Vagina (tissue), 2 donors: ENCODE measurements at places on chromosomes 7 and 10. TPM values are rescaled to one million over a fixed set of nuclear protein-coding genes. Genes with fewer than 3 reads are reported as not detected.

The ECHDC3 gene
- 44.2 TPM for total RNA-seq

The ELMO1 gene
- 74.4 TPM for total RNA-seq

The OR2A1 gene
- 0.25 TPM for total RNA-seq

The WEE2 gene
- not detected for total RNA-seq

The PTPRN2 gene
- total RNA-seq, result 7.4 TPM

The ATXN7L1 gene
- total RNA-seq, result 16.2 TPM

The ARHGAP22 gene
- total RNA-seq, result 3.2 TPM

The GBX1 gene
- total RNA-seq, result not detected

DNA sequence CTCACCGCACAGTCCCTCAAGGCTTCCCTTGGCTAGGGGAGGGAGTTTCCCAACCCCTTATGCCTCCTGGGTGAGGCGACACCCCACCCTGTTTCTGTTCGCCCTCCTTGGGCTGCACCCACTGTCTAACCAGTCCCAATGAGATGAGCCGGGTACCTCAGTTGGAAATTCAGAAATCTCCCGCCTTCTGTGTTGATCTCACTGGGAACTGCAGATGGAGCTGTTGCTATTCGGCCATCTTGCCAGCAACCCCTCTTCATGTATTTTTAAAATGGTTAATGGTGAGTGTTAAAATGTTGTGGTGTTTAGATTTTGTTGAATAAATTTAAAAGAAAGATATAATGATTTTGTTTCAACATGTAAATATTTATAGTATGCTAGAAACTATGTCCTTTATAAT, 22.0 kb downstream of the UMAD1 start:
- DNase-seq, result no peak

DNA sequence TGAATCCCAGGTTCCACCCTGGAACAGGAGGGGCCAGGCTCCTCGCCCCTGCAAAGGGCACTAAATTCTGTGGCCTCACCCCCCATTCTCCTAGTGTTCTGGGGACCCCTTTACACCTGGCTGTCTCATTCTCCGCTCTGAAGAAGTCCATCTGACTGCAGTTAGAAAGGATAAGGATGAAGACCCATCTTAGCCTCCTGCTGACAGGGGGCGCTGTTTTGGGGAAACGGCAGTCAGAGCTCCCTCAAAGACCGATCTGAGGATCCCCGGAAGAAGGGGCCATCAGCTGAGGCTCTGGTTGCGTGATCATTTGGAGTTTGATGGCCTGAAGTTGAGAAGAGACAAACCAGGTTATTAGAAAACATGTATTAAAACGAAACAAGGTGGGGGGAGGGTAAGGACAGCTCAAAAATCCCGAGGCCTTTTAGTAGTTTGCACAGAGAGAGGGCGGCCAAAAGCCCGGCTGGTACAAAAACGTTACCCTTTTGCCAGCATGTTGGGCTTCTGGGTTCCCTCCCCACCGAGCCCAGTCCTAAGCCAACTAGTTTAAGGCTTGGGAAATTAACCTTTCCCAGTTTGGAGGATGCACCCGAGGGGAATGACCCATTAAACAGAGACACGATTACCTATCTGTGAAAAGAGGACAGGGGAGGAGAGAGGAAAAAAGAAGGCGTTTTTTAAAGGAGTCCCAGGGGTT, 102.8 kb downstream of the CHN2 start:
- DNase-seq, result no peak

- DNase-seq, result no peak
Measured at GRCh38 chr7:141011443-141011842, 3.3 kb downstream of the MRPS33 start.

DNA sequence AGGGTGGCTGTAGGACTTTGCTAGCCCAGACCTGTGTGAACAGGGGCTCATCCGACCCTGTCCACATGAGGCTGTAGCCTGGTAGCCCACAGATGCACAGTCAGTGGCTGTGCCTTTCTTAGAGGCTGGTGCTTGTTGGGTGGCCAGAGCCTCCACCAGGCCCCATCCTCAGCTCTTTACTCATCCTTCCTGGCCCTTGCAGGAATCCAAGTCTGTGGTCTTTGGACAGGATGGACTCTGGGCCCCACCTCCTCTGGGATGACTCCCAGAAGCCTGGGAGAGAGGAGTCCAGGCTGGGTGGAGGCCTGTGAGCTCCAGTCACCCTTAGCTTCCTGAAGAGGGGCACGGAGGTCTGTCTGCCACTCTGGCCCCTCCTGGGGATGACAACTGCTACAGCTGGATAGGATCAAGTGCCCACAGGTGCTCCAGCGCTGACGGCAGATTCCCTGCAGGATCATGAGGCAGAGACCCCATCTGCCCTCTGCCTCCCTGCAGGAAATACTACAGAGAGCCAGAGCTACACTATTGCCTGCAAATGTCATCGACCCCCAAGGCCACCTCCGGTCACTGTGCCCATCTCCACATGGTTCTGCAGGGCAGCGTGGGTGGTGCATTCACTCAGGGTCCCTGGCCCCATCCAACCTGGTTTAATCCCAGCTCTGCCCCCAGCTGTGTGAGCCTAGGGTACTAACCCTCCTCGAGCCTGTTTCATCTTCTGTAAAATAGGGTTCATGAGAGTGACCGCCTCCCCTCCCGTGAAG, 114.5 kb downstream of the PTPN20 start:
- DNase-seq, result peak; percentile 85

DNA sequence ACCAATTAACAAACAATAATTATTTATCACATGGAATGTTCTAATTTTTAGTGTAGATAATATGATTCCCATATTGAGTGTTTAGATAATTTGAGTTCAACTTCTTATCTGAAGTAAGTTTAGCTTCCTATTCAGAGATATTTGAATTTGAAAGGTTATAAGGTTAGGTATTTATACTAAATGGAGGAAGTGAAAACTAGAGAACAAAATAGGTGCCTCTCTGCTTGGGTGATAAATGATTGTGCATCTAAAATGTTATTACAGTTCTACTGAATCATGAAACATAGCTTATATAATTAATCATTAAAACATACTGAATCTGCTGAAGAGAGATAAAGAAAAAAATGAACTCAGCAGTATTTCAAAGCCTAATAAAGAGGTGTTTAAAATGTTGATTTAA, 1174.3 kb downstream of the XPNPEP1 start:
- DNase-seq, result no peak

GRCh38 chr10:77075926-77076325, 561.7 kb downstream of the KCNMA1 start:
- no peak for DNase-seq

DNA sequence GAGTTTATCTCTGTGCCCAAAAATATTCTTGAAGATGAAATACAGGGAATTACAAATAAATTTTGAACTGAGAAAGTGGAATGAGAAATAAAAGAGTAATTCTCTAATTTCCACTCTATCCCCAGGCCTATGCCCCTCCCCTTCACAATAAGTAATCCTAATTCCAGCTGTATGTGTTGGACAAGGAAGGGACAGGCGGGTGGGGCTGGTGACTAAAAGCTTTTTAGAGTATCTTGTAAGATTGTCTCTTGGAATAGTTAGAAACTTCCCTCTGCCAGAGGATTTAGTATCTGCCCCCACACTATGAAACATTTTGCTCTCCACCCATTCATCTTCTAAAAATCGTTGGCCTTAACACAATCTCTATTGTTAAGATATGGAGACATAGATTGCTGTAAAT, 199.2 kb downstream of the MBL2 start:
- no peak for DNase-seq

GRCh38 chr10:105691811-105692210, 1050.7 kb downstream of the SORCS3 start:
- no peak for DNase-seq

DNA sequence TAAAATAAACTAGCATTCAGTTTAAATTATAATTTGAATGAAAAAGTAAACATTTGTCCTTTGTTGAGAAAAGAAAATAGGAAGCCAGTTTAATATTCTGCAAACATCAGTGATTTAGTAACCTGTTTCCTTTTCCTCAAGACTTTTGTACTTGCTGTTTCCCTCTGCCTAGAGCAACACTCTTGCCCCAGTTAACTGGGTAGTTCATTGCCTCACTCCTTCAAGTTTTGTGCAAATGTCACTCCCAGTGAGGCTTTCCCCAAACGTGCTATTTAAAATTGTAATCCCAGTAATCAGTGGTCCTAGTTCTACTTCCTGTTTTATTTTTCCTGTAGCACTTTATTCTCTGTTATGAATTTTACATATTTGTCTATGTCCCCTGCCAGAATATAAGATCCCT, 23.8 kb downstream of the DLD start:
- no peak for DNase-seq

GRCh38 chr10:63910806-63911205, 389.6 kb downstream of the REEP3 start:
- DNase-seq, result no peak

DNA sequence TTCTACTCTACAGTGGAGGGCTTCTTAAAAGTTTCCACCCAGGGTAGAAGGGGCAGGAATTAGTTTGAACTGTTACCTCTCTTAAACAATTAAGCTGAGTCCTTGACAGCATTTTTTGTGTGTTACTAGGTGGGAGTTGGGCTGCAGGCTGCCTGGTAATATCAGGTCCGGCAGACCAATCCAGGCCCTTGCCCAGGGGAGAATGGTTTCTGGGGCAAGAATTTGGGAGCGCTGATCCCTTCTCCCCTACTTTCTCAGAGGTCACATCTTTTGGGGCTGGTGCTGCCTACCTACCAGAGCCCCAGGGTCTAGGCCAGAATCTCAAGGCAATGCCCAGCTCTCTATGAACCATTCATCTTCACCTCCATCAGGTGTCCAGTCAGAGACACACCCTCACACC, 1.6 kb downstream of the PPRC1 start:
- no peak for DNase-seq

DNA sequence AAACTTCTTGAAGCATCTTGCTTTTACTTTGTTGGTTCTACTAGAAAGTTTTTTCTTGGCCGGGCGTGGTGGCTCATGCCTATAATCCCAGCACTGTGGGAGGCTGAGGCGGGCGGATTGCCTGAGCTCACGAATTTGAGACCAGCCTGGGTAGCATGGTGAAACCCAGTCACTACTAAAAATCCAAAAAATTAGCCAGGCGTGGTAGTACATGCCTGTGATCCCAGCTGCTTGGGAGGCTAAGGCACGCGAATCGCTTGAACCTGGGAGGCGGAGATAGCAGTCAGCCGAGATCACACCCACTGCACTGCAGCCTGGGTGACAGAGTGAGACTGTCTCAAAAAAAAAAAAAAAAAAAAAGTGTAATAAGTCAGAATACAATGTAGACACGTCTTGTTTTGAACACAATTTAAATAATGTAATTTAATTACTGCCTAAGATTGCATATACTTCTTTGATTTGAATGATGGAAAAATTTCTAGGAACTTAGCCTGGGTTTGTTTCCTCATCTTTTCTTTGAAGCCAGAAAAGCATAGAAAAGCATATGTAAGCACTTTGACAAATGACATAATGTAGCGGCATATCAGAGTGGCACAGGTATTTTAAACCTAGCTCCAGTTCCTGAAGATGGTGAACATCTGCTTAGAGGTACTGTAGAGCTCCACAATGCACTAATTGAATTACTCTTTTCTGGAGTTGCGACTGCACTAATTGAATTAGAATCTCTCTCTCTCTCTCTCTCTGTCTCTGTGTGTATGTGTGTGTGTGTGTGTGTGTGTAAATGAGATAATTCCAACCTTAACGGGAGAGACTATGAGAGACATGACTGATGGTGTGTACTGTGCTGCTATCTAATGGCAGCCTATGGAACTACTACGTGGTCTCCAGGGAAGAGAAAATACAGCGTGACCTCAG, 87.8 kb downstream of the BTRC start:
- DNase-seq, result no peak

- DNase-seq, result no peak
Measured at GRCh38 chr10:23614483-23614882, 175.6 kb downstream of the OTUD1 start.

- DNase-seq, result no peak
Measured at GRCh38 chr7:147436718-147437117, 1153.8 kb upstream of the C7orf33 start.

DNA sequence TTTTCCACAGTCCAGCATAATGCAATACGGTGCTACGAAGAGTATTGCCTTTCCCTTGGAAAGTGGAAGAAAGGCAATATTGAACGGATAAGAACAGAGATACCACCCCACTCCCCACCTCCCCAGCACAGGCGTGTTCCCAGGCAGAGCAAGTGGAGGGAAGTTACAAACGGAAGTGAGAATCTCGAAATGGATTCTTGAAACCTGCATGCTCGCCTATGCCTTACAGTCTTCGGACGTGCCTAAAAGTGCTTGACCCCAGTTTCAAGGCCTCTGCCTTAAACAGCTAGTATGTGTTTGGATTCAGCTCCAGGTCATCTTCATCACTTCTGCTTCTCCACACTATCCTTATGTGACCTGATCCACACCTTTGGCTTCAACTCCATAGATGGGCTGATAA, 35.0 kb upstream of the USP6NL start:
- no peak for DNase-seq

GRCh38 chr10:69315100-69315542, 36.8 kb downstream of the HK1 start:
- no peak for DNase-seq

DNA sequence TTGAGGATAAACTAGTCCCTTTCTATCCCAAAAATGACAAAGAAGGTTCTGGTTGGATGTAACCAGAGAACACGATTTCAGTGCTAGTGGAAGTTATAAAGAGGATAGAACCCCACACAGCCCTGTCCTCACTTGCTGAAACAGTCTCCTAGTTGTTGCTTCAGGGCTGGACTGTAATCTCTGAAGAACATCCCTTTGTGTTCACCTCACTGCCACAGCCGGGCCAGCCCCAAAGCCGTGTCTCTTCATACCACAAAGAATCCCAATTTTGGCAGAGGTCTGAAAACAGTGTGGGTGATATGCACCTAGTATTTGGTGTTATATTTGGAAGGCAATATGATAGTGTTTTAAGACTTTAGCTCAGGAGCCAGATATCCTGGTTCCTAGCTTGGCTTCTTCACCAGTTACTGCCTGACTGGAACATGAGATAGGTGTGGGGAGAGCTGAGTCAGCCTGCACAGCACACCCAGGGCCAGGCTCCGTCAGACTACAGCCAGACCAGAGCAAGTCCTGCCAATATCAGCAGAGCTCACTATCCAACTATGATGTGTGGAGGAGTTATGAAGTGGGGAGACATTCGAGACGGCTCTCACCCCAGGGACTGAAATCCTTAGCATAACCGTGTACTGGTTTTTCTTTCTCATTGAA, 21.2 kb downstream of the CYP3A4 start:
- DNase-seq, result no peak

DNA sequence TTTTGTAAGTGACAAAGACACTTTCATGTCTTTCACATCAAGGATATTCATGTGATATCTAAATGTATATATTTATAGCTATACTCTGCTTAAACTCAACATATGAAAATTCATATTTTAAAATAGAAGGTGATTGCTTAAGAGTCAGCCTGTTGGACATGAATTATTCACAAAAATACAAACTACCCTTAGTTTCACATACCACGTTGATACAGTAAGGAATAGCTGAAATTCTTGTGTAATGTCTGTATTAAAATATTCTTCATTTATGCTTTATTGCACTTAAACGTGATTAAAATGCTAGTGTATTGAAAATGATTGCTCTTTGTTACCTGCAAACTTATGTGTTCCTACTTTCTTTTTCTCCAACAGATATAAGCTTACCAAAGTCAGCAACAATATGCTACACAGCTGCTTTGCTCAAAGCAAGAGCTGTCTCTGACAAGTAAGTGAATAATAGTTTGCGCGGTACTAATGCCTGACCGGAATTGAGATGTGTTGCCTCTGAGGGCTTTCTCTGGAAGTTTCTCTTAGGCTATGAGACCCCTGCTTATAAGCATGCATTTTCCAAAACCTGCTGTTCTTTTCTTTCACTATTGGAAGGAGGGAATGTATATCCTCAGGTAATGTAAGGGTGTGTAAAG, 133.8 kb downstream of the WNT2 start:
- DNase-seq, result no peak

- DNase-seq, result no peak
Measured at GRCh38 chr10:44668336-44668735, 242.8 kb upstream of the TMEM72 start.
